ENCODE measurements at places on chromosomes 13 and 19.

- DNase-seq, result no peak
Observed at GRCh38 chr13:97108530-97108900, 113.6 kb upstream of the MBNL2 start.

DNA sequence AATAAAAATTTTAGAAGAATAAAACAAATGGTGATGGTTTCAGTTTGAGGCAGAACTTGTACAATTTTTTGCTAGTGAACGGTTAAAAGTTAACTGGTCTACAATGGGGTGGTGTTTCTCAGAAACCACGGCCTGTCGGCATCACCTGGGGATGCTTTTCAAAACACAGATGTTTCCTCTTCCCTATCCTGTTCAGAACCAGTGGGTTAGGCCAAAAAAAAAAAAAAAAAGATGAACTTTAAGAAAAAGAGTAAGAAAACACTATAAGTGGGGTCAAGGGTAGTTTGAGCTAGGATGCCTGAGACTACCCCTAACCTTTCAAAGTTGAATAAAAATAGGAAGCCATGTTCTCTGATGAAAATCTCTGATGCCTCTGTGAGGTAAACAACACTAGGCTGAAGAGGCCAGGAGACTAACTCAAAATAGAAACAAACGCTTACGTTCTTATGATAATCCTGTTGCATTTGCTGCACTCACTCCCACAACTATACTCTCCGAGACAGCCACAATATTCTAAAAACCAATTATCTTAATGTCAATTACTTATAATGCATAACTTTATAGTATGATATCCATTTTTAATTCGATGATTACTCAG lies 3.3 kb downstream of the MTIF3 start:
- DNase-seq, result peak; percentile 76

DNA sequence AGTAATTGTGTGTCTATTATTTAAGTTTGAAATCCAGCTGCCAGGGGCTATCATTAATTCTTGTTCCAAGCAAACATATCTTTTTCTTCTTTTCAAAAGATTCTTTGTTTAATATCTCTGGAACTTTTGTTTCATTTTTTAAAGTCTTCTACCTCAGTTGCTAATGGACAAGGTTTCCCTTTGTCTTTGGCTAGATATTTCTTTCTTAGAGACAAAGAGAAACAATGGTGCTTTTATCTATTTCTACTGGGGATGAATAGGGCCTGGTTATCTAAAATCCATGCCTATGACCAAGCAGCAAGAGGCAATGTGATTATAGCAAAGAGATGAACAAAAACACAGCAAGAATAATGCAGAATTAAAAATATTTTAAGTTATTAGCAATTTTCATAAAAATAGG lies 661.3 kb upstream of the KLF12 start:
- DNase-seq, result no peak

- DNase-seq, result no peak
Observed at GRCh38 chr19:32909257-32909656, 39.7 kb upstream of the SLC7A9 start.

GRCh38 chr19:11685676-11686650 lies 52.8 kb downstream of the ZNF823 start:
- DNase-seq, result no peak

Measured in CD4-positive, alpha-beta T cell treated with Interferon alpha-2 for 1 hour (primary cell).